HepG2 (cell line): ENCODE measurements at places on chromosomes 13 and 19. TPM values are rescaled to one million over a fixed set of nuclear protein-coding genes. Genes with fewer than 3 reads are reported as not detected.

Gene PDX1
- not detected in 2 replicates for polyA plus RNA-seq

Gene LRRC8E
- 10.3 and 14.6 TPM in 2 replicates for polyA plus RNA-seq

Gene OR4F17
- not detected in 2 replicates for polyA plus RNA-seq

Gene CGB2
- not detected in 2 replicates for polyA plus RNA-seq

Gene PAK4
- polyA plus RNA-seq = 17.8 and 17.9 TPM in 2 replicates
